ENCODE measurements at places on chromosomes 12 and 14.
A peak's percentile ranks its signal among the peaks of the same experiment; 100 is the strongest.

DNA sequence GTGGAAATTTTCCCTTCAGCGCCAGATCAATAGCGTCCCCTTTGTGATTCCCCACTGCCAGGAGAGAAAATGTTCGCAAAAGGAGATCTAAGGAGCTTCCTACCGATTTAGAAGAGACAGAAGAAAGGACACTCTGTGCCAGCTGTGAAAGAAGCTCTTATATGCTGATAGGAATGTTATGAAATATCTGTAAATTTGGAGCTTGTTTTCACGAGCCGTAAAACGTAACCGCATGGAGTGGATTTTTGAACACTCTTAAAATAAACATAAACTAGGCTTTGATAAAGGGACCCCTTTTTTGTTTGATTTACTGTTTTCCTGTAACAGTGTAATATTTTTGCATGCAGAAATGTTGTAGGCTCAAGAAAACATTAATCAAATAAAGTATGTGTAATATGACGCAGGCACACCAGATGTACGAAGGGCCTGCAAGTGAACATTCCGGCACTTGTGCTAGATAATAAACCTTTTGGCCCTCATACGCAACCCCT lies 346.8 kb downstream of the ETNK1 start:
- no peak for DNase-seq

GRCh38 chr12:91127306-91127705 lies 16.0 kb upstream of the LUM start:
- DNase-seq, result no peak

GRCh38 chr14:61719344-61720293 lies 24.3 kb downstream of the HIF1A start:
- DNase-seq, result no peak

- DNase-seq, result no peak
These were observed 86.1 kb downstream of the BCL2L14 start for GRCh38 chr12:12156828-12157227.

DNA sequence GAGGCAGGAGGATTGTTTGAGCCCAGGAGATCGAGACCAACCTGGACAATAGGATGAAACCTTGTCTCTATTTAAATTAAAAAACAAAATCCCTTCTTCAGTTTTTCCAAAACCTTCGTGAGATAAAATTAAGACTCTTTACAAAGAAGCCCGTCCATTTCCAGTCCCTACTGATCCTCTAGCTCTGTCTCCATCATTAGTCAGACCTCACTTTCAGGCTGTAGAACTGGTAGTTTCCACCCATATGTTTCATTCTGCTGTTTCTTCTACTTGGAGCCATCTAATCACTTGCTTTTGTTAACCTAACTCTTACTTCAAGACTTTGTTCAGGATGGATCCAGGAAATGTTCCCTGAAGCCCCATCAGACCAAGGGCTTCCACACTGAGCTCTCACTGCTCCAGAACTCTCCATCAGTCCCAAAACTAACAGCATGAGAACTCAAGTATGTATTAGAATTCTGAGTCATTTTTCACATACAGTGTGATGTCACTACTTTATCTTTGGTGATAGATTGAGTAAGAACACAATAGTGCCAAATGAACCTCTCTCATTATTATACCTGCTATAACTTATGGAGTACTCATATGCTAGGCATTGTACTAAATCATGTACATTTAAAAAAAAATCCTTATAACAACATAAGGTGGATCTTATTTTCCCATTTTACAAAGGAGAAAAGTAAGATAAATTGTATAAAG lies 90.8 kb downstream of the PRICKLE1 start:
- no peak for DNase-seq

GRCh38 chr14:96135285-96135684 lies 69.4 kb upstream of the BDKRB2 start:
- no peak for DNase-seq

DNA sequence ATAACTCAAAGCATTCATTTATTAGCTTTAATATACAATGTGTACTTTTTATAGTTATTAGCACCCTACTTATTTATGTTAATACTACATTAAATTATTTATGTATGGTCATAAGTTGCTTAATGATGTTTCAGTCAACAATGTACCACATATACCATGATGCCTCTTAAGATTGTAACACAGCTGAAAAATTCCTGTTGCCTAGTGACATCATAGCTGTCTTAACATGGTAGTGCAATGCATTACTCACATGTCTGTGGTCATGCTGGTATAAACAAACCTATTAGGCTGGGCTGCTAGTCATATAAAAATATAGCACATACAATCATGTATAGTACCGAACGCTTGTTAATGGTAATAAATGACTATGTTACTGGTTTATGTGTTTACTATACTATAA lies 120.4 kb downstream of the ANO6 start:
- no peak for DNase-seq

DNA sequence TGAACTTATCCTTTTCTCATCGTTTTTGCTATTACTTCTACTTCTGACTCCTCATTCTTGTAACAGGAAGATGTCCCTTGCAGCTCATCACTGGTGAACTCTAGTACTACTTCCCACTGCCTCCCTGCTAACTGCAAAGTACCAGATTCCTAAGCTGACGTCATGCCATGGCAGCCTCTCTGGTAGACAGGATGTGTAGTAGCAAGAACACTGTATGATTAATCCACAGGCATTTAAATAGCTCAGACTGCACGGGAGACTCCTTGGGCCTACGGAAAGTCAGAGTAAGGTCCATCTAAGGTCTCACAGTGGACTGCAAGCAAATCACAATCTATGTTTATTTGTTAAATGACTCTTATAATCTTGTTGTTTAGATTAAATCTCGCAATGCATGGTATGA lies 43.5 kb downstream of the DNAI7 start:
- DNase-seq, result no peak

- DNase-seq, result peak; percentile 62
These were observed 104.6 kb downstream of the ITPR2 start for GRCh38 chr12:26728205-26729050.

DNA sequence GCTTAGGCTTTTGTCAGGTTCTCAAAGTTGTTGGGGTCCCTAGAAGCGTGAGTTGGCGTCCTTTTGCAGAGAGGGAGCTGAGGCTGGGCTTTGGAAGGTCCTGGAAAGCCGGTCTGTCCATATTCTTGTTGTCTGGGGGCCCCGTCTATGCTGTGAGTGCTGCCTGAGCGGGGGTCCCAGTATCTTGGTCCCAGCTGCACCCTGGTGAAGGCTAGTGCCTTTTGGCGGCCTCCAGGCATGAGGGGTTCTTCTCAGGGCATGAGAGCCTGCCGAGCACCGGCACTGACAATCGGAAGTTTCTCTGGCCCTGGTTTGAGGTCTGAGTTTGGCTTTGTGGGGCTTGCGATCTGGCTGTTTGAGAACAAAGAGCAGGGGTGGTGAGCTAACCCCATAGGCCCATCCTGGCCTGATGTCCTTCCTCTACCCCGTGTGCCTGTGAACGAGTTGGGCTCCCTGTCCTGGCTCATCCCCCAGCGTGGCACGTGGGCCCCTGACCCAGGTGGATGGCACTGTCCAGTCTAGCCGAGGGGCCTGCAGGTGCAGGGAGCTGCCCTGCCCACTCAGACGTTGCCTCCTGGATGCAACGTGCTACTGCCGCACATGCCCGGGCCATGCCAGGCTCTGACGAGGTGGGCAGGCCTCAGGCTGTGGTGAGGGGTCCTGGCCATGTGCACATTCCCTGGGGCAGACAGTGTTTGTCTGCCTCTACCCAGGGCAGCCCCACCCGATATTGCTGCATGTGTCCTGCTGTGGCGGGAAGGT lies 3.9 kb downstream of the CEP170B start:
- DNase-seq, result peak; percentile 8

DNA sequence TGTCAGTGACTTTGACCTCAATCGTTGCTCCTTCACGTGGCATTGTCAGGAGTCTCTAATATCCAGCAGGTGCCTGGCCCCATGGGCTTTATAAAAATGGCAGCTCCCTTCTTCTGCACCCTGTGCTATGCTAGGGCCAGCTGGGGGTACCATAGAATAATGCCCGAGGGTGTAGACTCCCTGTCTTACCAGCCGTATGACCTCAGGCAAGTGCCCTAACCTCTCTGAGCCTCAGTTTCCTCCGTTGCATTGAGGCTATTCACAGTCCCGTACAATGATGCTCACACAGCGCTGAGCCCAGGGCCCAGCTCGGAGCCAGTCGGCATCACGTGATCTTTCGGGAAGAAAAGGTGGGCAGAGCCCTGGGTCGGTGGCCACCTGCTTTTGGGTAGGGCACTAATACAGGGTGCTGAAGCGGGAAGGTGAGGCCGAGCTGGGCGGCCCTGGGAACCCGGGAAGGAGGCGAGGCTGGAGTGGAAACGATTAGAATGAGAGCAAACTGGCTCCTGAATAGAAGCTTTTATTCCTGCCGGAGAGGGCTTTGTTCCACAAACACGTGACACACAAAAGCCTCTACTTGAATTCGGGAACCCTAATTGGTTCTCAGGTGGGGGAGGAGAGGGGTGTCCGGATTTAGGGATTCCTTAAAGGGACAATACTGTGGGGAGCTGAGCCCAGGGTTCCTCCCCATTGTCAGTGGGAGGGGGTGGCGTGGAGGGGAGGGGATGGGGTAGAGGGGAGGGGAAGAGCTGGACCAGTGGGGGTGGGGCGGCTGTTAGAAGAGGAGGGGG lies 19.9 kb upstream of the MSI1 start:
- no peak for DNase-seq

GRCh38 chr14:100374876-100375265 lies 51.7 kb downstream of the SLC25A47 start:
- no peak for DNase-seq
